Cortex of kidney (tissue), 1 donor: ENCODE measurements at places on chromosomes 2 and 18.

DNA sequence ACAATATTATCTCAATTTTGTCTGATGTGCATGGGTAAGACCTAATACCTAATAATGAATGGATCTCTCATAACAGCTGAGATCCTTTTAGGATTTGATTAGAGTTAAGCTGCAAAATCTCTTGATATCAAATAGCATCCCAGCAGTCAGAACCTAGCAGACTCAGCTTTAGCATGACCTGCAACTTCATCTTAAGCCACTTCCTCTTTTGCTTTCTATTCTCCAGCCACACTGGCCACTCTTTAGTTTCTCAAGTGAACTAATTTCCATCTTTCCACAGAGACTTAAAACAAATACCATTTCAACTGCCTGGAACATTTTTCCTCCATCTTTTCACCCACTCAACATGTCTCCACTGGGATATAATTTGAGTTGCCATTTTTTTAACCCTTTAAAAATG, 1251.6 kb upstream of the ZEB2 start:
- DNase-seq: no peak

DNA sequence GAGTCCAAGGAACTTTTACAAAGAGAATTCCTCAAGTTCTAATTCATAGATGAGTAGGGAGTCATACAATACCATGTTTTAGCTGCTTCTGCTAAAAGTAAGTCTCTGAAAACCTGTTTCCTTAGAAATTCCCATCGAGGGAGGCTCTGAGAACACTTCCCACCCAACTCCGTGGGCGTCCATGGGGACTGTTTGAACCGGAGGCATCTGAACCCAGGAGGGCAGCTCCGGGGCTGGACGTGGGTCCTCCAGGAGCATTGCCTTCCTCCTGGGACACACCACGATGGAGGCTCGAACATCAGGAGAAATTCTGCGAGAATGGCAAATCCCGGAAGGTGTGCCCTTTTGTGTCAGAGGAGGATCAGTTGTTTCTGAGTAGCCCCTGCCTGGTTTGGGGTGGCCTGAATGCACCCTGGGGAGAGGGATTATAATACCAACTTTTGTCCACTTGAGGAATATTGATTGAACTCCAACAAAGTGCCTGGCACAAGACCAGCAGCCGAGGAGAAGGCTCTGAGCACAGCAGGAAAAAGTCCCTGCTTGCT, 327.5 kb upstream of the SALL3 start:
- no peak for DNase-seq

GRCh38 chr2:64784168-64785061, 130.7 kb upstream of the SERTAD2 start:
- no peak for DNase-seq

DNA sequence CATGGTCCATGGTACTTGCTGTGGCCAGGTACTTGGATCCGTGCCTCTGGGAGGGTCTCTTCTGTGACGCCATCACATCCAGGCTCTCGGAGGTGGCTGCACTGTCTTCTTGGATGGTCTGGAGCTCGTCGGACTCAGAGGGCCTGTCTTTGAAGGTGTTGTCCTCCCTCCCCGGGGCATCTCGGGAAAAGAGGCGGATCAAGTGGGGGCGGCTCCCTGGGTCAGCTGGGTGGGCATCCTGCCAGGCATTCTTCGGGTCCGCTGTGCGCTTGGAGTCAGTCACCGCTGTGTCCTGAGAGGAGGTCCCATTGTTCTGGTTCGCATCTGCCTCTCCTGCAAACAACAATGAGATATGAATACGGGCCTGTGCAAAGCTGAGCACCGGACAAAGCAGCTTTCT, 115.6 kb downstream of the MBP start:
- DNase-seq: no peak

- no peak for DNase-seq
Measured at GRCh38 chr18:35099911-35100310, 58.7 kb downstream of the MAPRE2 start.

- no peak for DNase-seq
Measured at GRCh38 chr2:45180033-45180746, 170.9 kb upstream of the SIX2 start.

- no peak for DNase-seq
Measured at GRCh38 chr2:7952046-7952745, 729.7 kb upstream of the ID2 start.

GRCh38 chr18:64972545-64972944, 778.3 kb upstream of the CDH7 start:
- no peak for DNase-seq

DNA sequence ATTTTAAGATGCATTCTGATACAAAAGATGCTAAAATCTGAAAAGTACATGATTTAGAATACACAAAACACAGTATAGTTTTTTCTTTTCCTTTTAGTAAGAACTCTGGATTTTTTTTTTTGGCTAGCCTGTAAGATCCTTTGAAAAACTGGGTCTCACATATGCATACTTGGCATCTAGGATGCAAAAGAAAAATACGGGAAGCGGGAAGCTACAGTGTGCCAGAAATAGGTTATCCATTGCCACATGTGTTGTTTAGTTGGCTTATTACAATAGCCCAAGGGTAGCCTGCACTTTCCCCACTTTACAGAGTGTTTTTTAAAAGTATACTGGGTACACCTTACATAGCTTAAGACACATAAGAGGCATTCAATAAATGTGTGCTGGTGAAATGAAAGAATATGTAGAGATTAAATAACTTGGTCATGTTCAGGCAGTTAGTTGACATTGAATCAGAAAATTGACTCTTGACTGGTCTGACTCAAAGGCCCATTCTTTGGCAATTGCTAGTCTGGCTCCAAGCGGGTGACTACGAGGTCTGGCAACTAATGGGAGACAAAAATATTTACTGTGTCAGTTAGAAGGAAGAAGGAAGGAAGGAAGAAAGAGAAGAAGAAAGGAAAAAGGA, 286.8 kb upstream of the TRIB2 start:
- no peak for DNase-seq

- DNase-seq: no peak
Measured at GRCh38 chr2:17059458-17059857, 393.8 kb upstream of the CYRIA start.

- no peak for DNase-seq
Measured at GRCh38 chr2:54866179-54866578, 142.7 kb downstream of the EML6 start.

DNA sequence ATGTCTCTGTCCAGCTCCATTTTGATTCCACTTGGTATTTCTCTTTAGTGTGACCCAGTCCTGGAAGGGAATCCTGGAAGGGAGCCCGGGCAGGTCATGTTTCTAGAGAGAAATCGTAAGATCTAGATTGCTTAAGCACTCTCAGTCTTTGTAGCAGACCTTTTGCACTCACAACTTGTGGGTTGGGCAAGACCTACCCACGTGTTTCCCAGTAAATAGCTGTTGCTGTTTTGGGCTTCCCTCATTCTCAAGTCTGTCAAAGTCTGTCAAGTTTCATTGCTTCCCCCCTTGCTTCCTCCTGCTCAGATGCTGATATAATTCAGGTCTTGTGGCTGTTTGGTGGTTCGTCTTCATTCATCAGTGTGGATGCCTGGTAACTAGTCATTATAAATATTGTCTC, 17.4 kb upstream of the NEMP2 start:
- no peak for DNase-seq

DNA sequence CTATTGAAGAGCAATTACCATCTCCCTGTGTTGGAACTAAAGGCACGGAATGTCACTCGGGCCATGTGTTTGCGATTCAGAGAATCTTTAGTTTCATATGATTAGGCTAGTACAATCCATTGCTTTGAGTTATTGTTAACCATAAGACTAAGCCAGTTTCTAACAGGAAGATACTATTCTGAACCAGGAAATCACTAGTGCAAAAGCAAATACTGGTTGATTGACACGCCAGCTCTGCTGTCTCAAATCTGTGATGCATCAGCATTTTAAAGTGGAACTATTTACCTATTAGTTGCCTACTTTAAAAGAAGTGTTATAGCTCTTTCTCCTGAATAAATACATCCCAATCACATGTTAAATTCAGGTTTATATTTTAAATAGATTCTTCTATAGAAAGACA, 61.9 kb downstream of the AFTPH start:
- DNase-seq: no peak

- DNase-seq: no peak
Measured at GRCh38 chr2:134124047-134124753, 129.7 kb upstream of the MGAT5 start.

GRCh38 chr2:100813527-100813926, 6.4 kb upstream of the NPAS2 start:
- no peak for DNase-seq

GRCh38 chr2:36069074-36069473, 286.5 kb upstream of the CRIM1 start:
- DNase-seq: no peak

- no peak for DNase-seq
Measured at GRCh38 chr2:69559442-69560146, 83.9 kb downstream of the AAK1 start.

- no peak for DNase-seq
Measured at GRCh38 chr2:162477011-162477410, 133.1 kb downstream of the GCA start.

DNA sequence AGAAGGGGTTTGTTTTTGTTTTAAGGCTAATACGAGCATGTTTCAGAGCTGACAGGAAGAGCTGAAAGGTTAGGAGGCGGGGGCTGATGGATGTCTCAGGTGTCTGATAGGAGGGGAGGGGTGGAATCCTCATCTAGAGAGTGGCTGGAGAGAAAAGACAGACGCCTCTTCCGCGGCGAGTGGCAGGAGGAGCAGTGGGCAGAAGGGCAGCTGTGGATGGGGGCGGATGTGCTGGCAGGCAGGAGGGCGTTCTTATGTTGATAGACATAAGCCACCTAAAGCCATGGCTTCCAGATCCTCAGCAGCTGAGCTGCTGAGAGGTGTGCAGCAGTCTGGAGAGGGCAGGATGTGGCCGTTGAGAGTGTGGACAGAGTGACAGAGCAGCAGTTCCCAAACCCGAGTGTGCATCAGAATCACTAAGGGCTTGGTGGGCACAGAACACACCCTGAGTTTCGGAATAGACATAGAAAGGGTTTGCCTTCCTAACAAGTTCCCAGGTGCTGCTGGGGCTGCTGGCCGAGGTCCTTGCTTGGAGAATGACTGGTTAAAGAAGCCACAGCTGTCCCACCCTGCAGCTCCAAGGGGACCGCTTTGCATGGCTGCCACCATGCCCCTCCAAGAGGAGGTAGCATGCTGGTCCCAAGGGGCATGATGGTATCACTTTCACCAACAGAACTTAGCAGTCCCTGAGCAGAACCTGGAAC, 3.0 kb upstream of the ITM2C start:
- DNase-seq: no peak

- DNase-seq: no peak
Measured at GRCh38 chr2:176123411-176124109, 1.0 kb downstream of the HOXD9 start.

DNA sequence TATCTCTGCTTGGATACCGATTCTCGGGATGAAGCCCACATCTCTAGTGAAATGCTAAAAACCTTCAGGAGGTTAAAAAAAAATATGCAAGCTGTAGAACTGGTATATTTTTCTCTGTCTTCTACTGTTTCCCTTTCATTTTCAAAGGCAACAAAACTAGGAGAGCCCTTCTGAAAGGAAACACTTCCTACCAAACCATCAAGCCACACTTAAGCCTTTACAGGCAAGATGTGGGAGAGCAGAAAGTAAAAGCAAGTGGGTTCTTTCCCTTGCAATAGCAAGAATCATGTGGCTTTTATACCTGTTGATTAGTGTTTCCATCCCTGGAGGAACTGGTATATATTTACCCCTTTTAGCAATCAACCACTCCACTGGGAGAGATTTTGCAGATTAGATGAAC, 147.9 kb upstream of the ACAA2 start:
- no peak for DNase-seq

DNA sequence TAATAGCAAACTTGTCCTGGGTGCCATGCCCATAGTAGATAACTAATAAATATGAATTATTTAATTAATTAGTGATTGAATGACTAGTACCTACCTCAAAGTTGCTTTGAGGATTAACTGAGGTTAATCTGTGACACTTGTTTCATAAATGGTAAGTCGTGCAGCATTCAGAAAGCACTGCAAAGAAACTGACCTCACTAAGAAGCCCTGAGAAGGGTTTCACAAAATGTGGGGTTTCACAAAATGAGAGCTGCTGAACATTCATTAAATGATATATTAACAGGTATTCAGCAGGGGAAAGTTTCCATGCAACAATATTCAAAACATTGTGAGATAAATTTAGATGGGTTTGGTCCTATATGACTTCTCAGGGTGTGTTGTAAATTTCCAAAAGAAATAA, 236.2 kb downstream of the OSR1 start:
- DNase-seq: no peak

- DNase-seq: no peak
Measured at GRCh38 chr2:230864122-230864604, 579 bp upstream of the ITM2C start.

GRCh38 chr2:102062802-102063201, 71.0 kb downstream of the IL1R2 start:
- DNase-seq: no peak

- DNase-seq: no peak
Measured at GRCh38 chr2:144694456-144694855, 174.5 kb upstream of the ZEB2 start.

GRCh38 chr18:42069036-42069435, 114.0 kb downstream of the PIK3C3 start:
- DNase-seq: no peak

DNA sequence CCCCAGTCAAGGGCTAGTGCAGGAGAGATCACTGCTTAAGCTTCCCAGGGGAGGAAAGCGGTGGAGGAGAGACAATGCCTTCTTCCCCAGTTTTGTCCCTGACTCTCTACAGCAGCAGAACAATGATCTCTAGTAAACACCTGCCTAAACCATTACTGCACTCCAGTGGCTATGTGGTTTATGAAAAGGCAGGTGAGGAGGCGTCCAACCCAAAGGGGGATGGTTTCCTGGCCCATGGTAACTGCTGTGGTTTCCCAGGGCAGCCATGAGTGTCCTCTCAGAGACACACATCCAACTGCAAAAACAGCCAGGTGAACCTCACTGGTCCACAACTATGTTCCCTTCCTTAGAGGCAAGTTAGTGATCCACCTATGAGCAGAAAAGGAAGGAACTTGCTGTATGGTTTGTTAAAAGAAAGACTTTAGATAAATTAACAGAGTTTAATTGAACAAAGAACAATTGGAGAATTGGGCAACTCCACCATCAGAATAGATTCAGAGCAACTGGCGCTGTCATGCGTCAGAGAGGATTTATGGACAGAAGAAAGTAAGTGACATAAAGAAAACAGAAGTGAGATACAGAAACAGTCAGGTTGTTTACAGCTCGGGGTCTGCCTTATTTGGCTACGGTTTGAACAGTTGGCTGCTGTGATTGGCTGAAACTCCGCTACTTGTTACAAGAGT, 4.8 kb upstream of the TTC39C start:
- DNase-seq: no peak

DNA sequence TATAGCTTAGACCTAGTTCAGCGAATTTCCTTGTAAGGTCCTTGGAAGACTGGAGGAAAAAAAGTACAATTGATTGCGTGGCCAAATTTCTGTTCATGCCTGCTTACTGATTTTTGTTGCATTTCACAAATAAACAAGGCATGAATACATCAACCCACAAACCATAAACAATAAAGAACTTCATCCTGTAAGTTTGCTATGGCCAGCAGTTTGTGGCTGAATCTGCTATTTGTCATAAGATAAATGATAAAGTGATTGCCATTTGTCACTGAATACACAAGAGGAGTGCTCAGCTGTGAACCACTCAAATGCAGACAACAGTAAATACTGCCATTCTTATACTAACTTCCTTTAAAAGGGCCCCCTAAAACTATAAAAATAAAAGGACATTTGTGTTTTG, 259.5 kb downstream of the CCDC178 start:
- DNase-seq: no peak

- DNase-seq: no peak
Measured at GRCh38 chr2:229971298-229971790, 49.0 kb downstream of the FBXO36 start.
